ENCODE measurements at places on chromosomes 7 and 10.

GRCh38 chr7:122535086-122535485 is 163.8 kb downstream of the RNF133 start:
- no peak for DNase-seq

DNA sequence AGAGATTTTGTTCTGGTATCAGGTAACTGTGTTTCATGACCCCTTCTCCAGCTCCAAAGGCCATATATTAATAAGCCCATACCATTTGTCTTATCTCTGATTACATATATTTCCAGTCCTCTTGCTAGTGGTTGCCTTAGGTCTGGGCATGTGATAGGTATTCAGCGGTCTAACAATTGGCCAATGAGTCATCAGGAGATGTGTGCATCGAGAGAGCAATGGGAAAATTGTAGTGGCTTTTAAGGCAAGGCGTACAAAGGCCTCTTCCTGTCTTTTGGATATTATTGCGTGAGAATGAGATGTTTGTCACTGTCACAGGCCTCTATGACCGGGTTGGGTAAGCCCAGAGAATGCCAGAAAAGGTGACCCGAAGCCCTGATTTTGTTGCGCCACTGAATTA is 38.6 kb upstream of the SFRP5 start:
- DNase-seq: no peak

GRCh38 chr10:54026340-54026739 is 774.7 kb downstream of the PCDH15 start:
- DNase-seq: no peak

- no peak for DNase-seq
These were observed 133.1 kb downstream of the RAPGEF5 start for GRCh38 chr7:22223807-22224206.

DNA sequence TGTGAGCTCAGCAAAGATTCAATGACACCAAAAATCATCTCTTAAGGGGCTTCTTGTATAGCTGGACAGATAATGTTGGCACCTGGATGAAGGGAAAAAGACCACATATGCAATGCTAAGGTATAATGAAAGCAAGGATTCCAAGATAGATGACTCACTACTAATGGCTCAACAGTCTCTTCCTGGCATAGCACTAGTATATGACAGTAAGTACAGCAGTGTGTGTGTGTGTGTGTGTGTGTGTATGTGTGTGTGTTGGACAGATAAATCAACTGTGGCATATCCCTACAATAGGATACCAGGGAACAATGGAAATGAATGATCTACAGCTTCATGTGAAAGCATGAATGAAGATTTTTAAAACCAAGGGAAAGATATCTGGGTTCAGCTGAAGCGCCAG is 257.1 kb downstream of the SFMBT2 start:
- no peak for DNase-seq

DNA sequence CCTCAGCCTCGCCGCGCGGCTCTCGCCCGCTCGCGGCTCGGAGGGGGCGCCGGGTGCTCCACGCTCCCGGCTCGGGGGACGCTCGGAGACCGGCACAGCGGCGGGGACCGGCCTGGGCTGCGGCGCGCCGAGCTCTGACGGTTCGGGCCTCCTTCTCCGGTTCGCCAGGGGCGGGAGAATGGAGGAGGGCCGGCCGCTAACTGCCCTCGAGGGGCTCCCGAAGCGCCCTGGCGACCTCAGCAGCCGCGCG is 232 bp upstream of the GRID1 start:
- no peak for DNase-seq

- DNase-seq: no peak
These were observed 2.1 kb downstream of the ITIH5 start for GRCh38 chr10:7664707-7665106.

DNA sequence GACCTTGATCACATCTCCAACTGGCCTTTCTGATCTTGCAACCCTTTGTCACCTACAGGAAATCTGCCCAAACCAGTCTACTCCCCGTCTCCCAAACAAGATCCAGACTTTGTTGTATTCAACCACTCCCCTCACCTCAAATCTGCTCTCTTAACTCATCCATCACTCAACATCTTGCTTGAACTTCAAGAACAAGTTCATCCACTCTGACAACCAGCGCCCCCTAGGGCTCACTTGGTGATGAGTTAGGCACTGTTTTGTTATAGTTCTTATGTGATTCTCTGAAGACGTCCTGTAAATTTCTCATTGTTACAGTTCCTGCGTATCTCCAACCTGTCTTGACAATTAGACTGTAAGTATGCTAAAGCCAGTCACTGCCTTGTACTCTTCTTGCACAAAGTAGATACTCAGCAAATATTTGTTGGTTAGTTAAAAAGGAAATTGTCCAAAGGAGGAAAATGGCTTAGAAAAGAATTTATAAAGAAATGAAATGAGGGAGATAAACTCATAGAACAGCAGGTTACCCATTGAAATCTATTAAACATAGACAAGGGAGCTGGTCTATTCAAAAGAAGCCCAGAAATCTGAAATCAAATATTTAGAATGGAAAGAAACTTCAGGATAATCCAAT is 5.3 kb downstream of the FRMD4A start:
- no peak for DNase-seq

DNA sequence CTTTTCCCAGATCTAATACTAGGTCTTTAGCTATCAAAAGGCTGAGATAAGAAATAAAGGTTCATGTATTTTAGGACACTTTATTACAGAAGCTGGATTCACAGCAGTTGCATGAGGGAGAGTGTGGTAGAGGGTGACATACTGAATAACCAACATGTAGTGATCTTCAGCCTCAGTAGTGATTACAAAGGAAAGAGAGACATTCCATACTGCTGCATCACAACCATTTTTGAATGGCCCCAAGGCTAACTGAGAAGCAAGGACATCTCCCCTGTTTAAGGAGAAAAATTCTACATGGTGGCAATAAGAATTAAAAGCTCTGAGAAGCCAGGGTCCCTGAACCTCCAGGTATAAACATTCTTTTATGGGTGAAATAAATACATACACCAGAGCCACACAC is 35.3 kb downstream of the COG5 start:
- DNase-seq: peak; percentile 27

DNA sequence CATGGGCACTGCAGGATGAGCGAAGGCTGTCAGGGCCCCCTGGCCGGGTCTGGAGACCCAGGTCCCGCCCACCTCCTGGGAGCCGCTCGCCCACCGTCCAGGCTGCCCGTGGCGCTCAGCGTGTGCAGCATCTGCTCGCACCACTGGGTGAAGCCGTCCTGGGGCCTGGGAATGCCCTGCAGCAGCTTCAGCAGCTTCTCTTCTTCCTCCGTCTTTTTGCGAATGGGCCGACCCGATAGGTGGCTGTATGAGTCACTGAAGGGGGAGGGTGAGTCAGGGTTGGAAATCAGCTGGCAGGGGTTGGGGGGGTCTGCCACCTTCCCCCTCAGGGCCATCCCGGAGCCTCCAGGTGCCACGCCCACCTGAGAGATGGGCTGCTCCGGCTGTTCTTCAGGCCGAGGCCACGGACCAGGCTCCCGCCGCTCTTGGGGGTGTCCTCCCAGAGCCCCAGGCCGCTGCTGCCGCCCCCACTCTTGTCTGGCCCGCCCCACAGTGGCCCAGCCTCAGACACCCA is 8.7 kb downstream of the GNB2 start:
- no peak for DNase-seq

DNA sequence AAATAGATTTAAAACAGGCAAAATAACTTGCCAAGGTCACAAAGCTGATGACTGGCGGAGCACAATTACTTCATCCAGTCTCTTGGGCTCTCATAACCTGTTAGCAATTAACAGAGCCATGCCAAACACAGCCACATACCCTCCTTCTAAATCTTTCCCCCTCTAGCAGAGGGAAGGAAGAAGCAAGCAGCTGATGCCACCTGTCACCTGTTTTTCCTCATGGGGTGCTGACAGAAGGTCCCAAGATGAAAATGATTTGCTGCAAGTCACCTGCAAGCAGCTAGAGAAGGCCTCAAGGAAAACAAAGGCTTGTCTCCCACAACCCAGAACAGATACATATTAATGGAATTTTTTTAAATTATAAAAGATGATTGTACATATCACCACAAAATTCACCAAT is 117.8 kb downstream of the GFRA1 start:
- DNase-seq: no peak

DNA sequence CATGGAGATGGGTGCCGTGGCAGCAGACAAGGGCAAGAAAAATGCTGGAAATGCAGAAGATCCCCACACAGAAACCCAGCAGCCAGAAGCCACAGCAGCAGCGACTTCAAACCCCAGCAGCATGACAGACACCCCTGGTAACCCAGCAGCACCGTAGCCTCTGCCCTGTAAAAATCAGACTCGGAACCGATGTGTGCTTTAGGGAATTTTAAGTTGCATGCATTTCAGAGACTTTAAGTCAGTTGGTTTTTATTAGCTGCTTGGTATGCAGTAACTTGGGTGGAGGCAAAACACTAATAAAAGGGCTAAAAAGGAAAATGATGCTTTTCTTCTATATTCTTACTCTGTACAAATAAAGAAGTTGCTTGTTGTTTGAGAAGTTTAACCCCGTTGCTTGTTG is 25.9 kb downstream of the BAG3 start:
- DNase-seq: no peak

- no peak for DNase-seq
These were observed 180.3 kb downstream of the DNAJB6 start for GRCh38 chr7:157516911-157517781.

DNA sequence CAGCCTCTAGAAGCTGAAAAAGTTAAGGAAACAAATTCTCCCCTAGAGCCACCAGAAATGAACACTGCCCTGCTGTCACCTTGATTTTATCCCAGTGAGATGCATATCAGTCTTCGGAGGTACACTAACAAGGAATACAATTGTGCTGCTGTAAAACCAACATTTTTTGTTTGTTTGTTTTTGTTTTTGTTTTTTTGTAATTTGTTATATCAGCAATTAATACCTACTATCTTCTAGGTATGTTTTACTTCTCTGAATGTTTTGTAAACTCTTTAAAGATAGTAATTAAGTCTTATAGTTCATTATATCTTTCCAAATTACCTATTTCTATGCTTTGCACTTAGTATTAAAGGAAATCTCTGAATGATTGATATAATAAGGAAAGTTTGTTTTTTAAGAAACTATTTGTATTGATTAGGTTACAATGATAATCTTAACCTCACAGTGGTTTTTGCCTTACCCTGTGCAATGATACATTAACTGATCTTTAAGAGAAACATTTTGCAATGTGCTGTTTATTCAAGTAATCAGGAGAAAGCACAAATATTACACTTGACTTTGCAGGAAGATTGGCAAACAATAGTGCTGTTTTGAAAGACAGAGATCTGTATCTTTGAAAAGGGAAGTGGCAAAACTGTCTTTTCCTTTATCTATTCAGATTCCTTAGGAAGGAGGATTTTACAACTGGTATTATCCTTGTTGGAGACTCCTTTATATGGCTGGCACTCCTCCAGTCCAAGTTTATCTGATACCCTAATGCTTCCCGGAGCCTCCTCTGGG is 11.3 kb upstream of the HGF start:
- no peak for DNase-seq

- DNase-seq: no peak
These were observed 397.6 kb downstream of the GPAM start for GRCh38 chr10:111785921-111786320.

- DNase-seq: no peak
These were observed 51.5 kb upstream of the GDF10 start for GRCh38 chr10:47248386-47249090.

GRCh38 chr10:125160856-125161706 is 718 bp upstream of the CTBP2 start:
- DNase-seq: no peak

DNA sequence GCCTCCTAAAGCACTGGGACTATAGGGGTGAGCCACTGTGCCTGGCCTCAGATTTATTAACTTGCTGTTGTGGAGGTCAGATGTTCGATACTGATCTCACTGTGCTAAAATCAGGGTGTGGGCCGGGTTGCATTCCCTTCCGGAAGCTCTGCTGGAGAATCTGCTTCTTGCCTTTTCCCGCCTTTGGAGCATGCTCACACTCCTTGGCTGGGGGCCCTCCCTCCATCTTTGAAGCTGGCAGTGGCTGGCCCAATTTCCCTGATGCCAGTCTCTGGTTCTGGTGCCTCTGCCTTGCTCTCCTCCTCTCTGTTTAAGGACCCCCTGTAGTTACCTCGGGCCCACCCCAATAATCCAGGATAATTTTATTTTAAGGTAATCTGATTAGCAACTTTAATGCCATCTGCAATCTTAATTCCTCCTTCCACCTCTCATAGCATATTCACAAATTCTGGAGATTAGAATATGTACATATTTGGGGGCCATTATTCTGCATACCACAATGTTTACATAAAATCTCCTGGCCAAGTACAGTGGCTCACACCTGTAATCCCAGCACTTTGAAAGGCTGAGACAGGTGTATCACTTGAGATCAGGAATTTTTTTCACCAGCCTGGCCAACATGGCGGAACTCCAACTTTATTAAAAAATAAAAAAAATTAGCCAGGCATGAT is 7.9 kb upstream of the PITRM1 start:
- DNase-seq: no peak

- DNase-seq: no peak
These were observed 256.2 kb downstream of the ELFN1 start for GRCh38 chr7:1925973-1926907.

DNA sequence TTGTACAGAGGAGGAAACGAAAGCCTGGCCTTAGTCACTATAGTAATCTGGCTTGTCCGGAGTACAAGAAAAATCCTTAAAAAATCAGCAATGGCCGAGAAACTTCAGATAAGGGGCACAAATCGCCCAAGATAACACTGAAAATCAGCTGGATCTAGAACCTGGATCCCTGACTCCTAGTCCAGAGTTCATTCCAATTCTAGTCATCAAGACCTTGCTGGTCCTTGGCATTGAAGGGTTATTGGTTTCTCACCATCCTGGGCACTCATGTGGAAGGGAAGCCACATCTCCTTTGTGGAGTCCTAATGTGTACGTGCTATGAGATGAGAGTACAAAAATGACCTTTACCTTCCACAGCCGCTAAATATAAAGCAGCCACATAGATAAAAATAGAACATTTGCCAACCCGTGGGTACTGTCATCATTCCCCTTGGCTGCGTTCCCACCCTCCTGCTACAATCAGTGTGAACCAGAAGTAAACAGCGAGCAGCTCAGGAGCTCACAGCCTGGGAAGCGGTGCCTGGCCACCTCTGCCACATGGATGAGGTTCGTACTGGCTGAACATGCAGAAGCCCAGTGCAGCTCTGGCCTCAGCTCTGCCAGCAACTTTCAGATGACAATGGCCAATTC is 116.0 kb upstream of the PDLIM1 start:
- DNase-seq: no peak

GRCh38 chr7:55438757-55439525 is 73.8 kb downstream of the LANCL2 start:
- DNase-seq: no peak

GRCh38 chr10:29157321-29157720 is 131.5 kb upstream of the LYZL1 start:
- no peak for DNase-seq

DNA sequence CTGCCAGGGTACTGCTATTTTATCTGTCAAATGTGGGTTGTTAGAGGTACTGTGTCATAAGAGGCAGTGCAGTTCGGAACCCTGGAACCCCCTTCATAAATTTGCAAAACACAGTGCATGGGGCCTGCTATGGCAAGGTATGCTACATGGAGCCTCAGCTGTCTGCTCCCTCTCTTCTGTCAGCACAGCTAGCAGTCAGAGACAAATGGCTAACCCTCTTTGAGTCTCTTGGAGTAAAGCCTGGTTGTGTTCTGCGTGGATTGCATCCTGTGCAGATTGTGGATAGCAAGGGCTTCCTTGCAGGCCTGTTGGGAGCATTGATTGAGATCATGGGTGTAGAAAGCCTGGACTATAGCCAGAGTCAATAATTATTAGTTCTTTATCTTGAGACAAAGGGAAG is 397.8 kb downstream of the AUTS2 start:
- DNase-seq: no peak

All from GM04503 (cell line).